ENCODE measurements at places on chromosomes 5 and 9.

DNA sequence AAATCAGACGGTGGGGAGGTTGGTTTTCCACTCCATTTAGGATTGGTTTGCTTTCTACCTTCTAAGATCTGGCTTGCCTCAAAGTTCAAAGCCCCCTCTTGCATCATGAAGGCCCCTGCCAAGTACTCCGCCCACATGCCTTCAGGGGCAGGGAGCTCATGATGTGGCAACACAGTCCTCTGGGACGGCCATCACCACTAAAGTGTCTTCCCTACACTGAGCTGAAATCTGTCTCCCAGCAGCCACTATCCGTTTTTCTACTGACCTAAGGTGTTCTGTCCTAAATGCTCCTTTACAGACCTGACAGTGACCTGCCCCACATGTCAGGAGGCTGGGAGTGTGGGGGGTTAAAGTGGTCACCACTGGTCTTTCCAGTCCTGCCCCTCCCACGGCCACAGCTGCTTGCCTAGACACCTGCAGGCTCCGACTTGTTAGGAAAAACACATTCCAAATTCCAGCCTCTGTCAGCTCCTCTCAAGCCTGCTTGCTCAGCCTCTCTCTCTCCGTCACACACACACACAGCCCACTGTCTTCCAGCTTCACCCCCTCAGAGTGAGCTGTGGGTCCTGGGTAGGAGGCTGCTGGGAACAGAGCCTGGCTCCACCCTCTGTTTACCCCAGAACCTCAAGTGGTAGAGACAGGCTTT lies 44.9 kb downstream of the SHB start:
- DNase-seq: no peak

GRCh38 chr5:180628211-180628610 lies 21.2 kb downstream of the FLT4 start:
- no peak for DNase-seq

- no peak for DNase-seq
Observed at GRCh38 chr5:178385496-178385890, 152.9 kb upstream of the PHYKPL start.

GRCh38 chr5:4440536-4440935 lies 699.6 kb upstream of the ADAMTS16 start:
- no peak for DNase-seq

DNA sequence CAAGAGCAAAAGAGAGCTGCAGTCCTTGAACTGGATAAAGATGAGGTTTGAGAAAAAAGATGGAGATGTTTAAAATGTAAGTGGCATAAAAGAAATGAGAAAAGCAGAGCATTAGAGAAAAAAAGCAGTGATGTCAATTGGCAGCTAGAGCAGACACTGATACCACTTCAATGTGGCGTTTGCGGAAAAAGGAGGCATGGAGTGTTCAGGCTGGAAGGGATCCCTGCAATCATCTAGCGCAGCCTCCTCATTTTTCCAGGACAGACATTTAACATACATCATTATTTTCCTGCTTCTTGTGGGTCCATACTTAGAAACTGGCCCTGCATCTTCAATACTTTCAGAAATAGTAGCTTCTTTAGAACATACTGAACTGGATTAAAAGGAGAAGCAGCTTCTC lies 563.8 kb downstream of the PTPRD start:
- no peak for DNase-seq

Data from NCI-H774 (cell line).